Astrocyte (in vitro differentiated cells and primary cell): ENCODE measurements at places on chromosomes 4 and X. TPM values are rescaled to one million over a fixed set of nuclear protein-coding genes. Genes with fewer than 3 reads are reported as not detected.

The SLC35A2 gene
- 54.3 and 60.8 TPM in 2 replicates for total RNA-seq

The NPNT gene
- 2.5 and 3.1 TPM in 2 replicates for total RNA-seq

The JADE3 gene
- 9.5 and 12.4 TPM in 2 replicates for total RNA-seq

The HOPX gene
- total RNA-seq: 0.94 and 1.7 TPM in 2 replicates

The RAB40A gene
- 0.07 TPM in 1 of 2 replicates, not detected in the other for total RNA-seq

The GRIA2 gene
- not detected in 2 replicates for total RNA-seq

The BEX3 gene
- total RNA-seq: 221 and 241 TPM in 2 replicates

The CFP gene
- 0.17 and 1.1 TPM in 2 replicates for total RNA-seq

The PYURF gene
- 49.0 and 51.6 TPM in 2 replicates for total RNA-seq

The CT45A1 gene
- not detected in 2 replicates for total RNA-seq

The PDS5A gene
- 49.5 and 55.9 TPM in 2 replicates for total RNA-seq

The TEX13B gene
- not detected in 2 replicates for total RNA-seq

The THAP6 gene
- 17.0 and 20.6 TPM in 2 replicates for total RNA-seq

The HPRT1 gene
- 20.2 and 20.6 TPM in 2 replicates for total RNA-seq

The RASGEF1B gene
- 0.77 and 1.5 TPM in 2 replicates for total RNA-seq

The IL9R gene
- total RNA-seq: 0.14 TPM in 1 of 2 replicates, not detected in the other

The DUSP9 gene
- total RNA-seq: 0.20 and 0.36 TPM in 2 replicates

The IL15 gene
- total RNA-seq: 3.6 and 4.8 TPM in 2 replicates

The RASSF6 gene
- total RNA-seq: 0.07 and 0.14 TPM in 2 replicates

The TCEAL5 gene
- total RNA-seq: 0.36 TPM in 1 of 2 replicates, not detected in the other

The TAPT1 gene
- 25.3 and 32.5 TPM in 2 replicates for total RNA-seq

The ZDHHC15 gene
- 0.77 and 0.89 TPM in 2 replicates for total RNA-seq

The DMP1 gene
- total RNA-seq: 0.10 and 0.11 TPM in 2 replicates

The SERTM2 gene
- 0.12 and 0.23 TPM in 2 replicates for total RNA-seq

The ZNF141 gene
- total RNA-seq: 8.4 and 10.3 TPM in 2 replicates

The HMGN5 gene
- total RNA-seq: 3.9 and 5.0 TPM in 2 replicates

The ARHGAP4 gene
- 3.9 and 4.3 TPM in 2 replicates for total RNA-seq

The ARHGEF6 gene
- total RNA-seq: 4.7 and 6.1 TPM in 2 replicates

The ITIH6 gene
- total RNA-seq: not detected in 2 replicates

The TLR10 gene
- total RNA-seq: not detected in 2 replicates

The SULT1E1 gene
- 0.34 TPM in 1 of 2 replicates, not detected in the other for total RNA-seq

The AKAP14 gene
- total RNA-seq: not detected in 2 replicates

The SRPK3 gene
- not detected in 2 replicates for total RNA-seq

The CHRNA9 gene
- total RNA-seq: 2.8 and 3.4 TPM in 2 replicates

The CXorf49 gene
- not detected in 2 replicates for total RNA-seq
